Kidney epithelial cell (primary cell): ENCODE measurements at places on chromosomes 2 and 18.
A peak's percentile ranks its signal among the peaks of the same experiment; 100 is the strongest.

GRCh38 chr2:218394298-218395089 is 5.2 kb upstream of the CTDSP1 start:
- no peak for DNase-seq

- DNase-seq: no peak
Observed at GRCh38 chr2:29304399-29305060, 189.3 kb downstream of the CLIP4 start.

- no peak for DNase-seq
Observed at GRCh38 chr18:65755616-65756015, 4.8 kb downstream of the CDH7 start.

GRCh38 chr18:63157293-63158011 is 162.1 kb downstream of the BCL2 start:
- DNase-seq: no peak

DNA sequence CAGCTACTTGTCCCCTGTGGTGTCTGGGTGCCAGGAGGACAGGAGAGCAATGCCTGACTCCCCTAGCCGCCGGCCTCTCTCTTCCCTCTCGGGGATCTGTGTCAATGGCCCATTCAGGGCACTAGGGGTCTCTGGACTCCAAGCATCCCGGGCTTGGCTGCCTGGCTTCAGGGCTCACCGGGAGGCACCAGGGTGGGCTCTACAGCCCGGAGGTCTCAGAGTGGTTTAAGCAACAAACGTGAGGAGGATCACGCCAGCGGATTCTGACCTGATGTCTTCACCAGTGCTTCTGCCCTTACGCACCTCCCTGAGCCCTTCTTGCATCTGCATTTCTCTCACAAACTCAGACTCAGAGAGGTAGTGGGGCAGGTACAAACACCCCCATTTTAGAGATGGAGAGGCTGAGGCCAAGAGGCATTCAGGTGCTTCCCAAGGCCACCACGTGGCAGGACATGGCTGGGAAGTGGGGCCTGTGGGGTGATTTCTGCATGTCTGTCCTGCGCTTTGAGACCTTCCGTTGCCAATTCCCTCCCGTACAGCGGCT is 243.0 kb downstream of the CELF4 start:
- no peak for DNase-seq

DNA sequence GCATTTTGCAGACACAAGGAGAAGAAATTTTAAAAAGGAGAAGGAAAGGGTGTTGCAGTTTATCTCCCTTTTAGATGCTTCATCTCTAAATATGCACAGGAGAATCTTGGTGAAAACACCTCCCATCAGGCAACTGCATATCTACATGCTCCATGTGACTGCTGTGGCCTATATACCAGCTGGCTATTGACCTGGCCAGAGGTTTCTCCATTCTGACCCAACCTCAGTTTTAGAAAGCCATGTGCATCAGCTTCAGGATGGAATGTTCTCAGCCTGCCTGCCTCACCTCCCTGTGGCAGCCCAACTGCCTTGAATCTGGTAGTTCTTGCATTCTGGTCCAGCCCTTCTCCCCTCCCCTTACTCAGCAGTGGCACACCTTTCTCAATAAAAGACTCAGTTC is 1958.8 kb upstream of the CELF4 start:
- no peak for DNase-seq

- no peak for DNase-seq
Observed at GRCh38 chr2:24675338-24675737, 117.9 kb downstream of the PTRHD1 start.

DNA sequence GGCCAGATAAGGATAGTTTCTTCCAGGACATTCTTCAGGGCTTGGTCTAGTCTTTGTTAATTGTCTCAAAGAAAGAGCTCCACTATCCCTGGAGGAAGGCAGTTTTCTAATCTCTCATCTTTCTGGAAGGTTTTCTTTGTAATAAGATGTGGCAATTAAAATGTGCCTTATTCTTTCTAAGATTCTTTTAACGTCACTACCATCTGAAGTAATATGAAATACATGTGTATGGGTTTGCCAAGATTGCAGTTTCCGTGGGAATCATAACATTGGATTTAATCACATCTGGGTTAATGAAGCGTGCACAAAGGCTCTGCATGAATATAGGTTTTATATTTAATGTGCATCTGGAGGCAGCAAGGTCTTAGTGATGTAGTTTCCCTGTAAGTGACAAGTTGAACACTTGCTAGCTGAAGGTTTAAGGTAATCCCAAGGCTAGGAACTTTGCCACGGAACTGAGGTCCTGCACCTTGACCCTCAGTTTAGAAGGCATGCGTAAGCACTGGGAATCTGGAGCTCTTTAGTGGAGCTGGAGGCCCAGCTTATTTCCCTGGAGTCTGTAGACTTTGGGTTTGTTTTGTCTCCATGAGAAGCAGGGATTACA is 25.7 kb downstream of the DIS3L2 start:
- DNase-seq: no peak

DNA sequence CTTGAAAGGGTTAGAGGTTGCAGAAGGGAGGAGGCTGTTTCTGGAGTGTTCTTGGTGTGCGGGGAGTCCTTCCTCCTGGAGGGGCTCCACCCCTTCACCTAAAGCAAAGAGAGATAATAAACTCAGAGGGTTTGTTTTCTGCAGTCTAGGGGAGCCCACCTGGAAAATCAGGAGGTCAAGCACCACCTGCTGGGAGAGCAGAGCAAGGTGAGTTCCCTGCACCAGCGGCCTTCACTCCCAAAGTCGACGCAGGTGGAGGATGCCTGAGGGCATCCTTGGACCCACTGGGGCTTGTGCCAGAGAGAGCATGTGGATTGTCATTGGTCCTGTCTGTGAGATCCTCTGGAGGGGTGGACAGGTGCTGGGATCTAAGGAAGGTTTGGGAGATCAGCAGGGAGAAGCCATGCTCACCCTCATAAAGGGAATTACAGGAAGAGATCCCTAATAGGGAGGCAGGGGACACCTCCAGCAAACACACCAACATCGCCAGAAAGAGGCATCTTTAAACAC is 116.7 kb downstream of the KCNF1 start:
- no peak for DNase-seq

DNA sequence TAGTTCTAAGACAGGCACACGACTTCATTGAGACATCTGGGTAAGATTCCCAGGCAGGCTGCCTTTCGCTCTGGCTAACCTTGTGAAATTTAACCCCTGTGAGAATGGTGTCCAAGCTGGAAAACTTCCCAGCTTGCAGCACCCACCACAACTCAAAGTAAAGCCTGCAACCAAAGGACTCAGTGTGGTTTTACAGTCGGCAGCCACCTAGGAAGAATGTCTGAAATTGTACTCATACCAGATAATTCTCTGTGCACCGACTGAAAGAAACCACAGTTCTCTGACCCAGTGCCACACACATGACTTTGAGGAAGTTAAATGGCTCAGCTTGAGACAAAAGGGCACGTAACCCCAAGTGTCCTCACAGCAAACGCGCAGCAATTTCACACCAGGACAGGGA is 125.7 kb downstream of the RBMS1 start:
- DNase-seq: peak; percentile 92

- DNase-seq: no peak
Observed at GRCh38 chr18:38602341-38602740, 1036.7 kb upstream of the CELF4 start.

- no peak for DNase-seq
Observed at GRCh38 chr2:172063446-172063845, 21.9 kb upstream of the DLX1 start.

DNA sequence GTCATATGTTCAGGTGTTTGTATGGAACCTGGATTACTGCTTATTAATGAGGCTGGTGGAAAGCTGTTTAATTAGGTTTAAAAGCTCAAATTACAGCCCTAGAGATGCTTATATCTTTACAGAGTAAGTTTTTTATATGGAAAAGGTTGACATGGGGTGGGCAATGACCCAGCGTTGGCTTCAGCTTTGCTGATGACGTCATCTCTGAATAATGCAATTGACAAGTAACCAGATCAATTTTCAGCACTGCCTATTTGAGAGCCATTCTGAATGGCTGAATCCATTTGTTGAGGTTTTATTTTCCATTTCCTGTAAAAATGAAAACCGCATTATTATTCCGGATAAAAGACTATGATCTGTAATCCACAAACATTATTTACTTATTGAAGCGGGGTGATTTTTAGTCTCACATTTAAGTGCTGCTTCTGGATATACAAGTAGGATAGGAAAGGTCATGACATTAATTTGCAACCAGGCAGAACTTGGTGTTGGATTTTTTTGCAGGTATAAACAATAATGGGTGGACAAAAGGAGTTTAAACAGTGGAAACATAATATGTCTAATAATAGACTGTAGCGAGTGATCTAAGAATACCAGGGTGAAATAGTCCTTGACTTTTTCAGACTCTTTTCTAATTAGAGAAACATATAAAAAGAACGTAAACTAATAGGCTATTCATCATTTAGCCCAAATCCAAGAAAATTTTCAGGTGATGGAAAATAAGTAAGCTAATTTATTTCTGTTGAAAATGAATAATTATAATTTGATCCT is 2.7 kb downstream of the PPP1R1C start:
- DNase-seq: no peak

DNA sequence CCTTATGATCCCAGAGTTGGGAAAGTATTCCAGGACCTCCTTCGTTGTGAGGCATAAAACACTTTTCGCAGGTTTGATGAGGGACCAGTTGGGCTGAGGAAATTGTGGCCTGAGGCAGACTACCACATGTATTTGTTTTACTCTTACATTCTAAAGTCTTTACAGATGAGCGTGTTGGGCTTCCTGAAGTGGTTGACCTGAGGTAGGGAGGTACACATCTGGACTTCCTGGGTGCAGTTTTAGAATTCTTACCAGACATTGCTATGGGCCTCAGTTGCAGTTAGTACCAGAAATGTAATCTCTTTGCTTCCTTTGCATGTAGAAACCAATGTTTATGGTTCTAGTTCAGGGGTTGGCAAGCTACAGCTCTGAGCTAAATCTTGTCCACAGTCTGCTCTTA is 48.7 kb downstream of the COA5 start:
- DNase-seq: no peak

DNA sequence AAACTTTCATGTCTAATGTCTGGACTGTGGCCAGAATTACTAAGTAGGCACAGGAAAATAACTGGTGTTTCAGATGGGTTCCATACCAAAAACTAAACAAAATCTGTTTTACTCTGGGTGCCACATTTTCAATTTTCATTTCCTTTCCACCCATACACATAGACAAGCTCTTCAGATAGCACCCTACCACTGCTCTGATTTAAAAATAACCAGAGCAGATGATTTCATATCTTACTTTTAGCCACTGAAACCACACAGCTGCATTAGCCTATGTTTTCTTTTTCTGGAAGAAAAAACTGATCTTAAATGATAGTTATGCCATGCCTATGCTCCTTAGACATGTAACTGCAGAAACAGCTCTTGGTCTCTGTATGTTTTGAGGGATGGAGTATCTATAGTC is 647.6 kb downstream of the CPS1 start:
- no peak for DNase-seq

- DNase-seq: no peak
Observed at GRCh38 chr2:188526701-188527100, 235.0 kb downstream of the GULP1 start.

- DNase-seq: no peak
Observed at GRCh38 chr18:11260961-11261461, 111.6 kb upstream of the PIEZO2 start.

DNA sequence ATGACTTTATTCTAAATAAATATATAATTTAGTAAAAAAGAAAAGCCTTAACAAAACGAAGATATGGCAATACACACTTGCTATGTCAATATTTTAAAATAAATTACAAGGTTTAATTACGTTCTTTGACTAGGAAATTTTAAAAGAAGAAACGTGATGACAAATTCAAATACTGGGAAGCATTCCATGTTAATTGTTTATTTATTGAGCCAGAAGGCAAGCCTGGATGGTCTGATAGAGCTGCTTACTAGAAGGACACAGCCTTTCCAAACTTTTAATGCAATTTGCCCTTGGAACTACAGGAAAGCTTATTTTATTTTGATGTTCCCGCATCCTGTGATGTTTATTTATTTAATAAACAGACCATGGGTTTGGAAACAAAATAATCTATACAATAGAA is 33.4 kb upstream of the DSEL start:
- no peak for DNase-seq

GRCh38 chr2:155080373-155080772 is 381.9 kb downstream of the KCNJ3 start:
- no peak for DNase-seq

- no peak for DNase-seq
Observed at GRCh38 chr18:27921392-27921791, 255.5 kb downstream of the CDH2 start.

DNA sequence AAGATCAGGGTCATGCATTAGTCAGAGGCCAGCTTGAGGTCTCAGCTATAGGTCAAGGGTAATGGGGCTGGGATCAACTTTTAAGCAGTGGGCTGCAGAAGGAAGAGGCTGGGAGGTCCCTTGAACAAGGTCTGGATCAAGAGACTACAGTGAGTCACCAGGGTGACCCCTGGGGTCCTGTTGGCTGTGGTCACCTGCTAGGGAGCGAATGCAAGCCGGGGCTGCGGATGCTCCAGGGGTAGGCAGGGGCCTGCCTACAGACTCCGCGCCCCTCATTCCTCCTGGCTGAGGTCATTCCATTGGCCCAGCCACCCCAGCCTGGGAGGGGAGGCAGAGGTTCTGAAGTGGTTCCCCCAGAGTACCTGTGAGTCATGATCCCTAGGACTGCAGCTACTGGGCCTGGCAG is 110.4 kb downstream of the CYP26B1 start:
- no peak for DNase-seq
